Fibroblast of skin of back (primary cell): ENCODE measurements at places on chromosomes 6 and 20.

DNA sequence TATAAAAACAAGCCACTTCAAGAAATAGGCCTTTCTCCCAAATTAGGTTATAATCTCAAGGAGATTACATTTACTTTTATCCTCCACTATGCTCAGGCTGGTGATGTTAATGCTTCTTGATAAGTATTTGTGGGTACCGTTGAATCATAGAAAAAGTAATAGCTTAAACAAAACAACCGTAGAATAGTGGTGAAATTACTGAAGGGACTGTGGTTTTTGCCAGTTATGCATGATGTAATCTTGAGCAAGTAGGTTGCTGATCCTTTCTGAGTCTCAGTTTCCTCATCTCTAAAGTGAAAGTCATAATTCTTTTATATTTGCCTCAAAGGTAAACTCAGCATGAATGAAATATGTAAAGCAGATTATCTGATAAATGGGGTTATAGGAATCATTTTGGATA is 187.3 kb upstream of the JAG1 start:
- peak; percentile 89 for DNase-seq

DNA sequence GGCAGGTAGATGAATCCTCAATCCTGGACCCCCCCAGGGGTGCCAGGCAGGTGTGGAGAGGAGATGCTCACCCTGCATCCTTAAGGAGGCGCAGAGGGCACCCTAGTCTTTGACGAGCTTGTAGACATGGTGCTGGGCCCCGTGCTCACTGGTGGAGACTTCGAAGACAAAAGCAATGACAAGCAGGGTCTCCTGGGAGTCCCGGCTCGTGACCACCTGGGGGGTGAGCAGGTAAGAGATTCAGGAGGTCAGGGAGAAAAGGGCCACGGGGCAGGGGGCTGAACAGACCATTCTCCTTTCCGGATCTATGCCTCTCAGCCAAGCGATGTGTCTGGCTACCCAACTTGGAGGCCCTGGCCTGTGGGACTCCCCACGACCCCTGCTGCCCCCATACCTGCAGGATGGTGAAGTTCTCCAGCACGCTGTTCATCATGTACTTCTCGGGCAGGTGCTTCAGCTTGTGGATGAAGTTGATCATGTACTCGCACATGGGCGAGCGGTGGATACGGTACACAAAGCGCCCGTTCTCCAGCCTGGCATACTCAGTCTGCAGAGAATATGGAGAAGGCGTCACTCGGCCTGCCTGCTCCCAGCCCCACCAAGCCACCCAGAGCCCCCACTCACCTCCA is 6.9 kb downstream of the RPL10A start:
- DNase-seq, result no peak

DNA sequence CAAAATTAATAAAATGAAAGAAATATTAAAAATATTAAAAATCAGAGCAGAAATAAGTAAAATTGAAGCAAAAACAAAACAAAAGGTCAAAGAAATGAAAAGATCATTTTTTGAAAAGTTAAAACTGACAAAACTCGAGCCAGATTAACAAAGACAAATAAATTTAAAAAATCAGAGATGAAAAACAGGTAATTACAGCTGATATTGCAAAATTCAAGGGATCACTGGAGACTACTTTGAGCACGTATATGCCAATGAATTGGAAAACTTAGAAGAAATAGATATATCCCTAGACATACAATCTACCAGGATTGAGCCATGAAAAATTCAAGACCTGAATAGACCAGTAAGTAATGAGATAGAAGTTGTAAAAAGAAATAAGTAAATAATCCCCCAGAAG is 446.2 kb upstream of the EYS start:
- no peak for DNase-seq

GRCh38 chr6:123575188-123575587 is 61.6 kb downstream of the TRDN start:
- DNase-seq, result no peak

GRCh38 chr6:20213271-20213798 is 1.1 kb upstream of the MBOAT1 start:
- peak; percentile 6 for DNase-seq

DNA sequence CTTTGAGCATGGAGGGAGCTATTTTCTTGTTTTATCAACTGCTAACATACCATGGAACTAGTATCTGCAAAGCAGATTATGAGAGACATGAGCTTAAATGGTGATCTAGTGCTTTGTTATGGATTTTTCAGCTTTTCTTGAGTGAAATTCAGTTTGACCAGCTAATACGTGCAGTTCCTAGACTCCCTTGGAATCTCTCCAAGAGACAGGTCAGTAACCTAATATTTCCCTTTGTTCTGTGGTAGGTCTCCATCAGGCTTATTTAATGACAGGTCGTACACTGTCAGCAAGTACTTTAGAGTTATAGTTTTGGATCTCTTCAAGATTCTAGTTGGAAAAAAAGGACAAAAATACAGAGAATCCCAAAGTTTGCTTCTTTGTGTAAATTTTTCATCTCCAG is 43.9 kb downstream of the HDAC2 start:
- no peak for DNase-seq

GRCh38 chr6:152078804-152079203 is 271.3 kb downstream of the ESR1 start:
- no peak for DNase-seq

DNA sequence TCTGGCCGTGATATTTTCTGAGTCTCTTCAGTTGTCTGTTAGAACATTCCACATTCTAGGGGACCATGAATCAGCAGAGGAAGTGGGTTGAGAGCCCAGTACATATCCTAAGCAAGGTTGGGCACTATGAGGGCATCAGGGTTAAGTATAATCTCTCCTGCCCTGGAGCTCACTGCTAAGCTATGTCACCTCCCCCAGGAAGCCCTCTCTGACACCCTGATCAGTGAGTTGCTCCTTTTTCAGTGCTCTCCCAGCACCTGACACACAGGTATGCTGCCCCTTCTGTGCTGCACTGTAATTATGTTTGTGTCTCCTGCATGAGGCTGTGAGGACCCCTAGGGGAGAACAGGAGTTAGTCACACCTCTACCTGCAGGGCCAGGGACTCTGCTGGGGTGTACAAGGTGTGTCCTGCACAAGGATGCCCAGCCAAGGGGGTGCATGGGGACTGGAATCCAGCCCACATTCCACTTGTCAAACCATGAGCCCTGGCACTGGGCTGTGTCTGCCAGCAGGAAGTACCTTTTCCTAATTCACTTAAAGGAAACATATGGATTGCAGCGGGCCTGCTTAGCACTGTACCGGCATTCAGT is 3.9 kb downstream of the RAB44 start:
- DNase-seq, result peak; percentile 41

DNA sequence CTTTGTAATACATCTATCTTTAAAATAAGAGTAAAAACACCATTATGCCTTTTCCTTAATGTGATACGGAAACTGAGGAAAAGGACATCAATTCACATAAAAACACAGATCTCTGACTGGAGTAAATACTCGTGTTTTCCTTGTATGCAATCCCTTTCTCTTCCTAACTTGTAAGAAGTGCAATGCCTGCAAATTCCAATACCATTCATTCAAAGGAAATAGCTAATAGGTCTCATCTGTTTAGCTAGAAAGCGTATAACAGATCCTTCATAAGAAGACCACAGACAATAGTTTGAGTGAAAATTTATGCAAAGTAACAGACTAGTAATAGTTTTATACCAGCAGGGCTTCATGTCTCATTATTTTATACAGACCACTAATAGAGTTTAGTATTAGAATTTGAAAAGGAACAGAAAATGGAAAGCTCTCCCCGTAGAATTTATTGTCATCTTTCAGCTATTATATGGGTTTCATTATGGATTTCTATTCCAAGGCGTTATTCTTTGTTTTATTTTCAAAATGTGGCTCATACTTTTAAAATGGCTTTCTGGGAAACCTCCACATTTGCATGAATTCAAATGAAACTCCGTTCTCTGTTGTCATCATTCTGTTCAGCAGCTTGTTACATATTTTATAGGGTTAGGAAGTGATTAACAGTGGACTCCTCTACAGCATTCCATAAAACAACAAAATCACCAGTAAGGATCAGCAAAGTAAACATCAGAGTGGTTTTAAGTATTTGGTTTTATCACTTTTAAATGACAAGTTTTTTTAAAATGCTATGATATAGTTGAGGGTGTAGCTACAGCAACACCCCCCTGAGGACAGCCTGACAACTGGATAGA is 186.7 kb downstream of the BTBD9 start:
- DNase-seq, result peak; percentile 60

DNA sequence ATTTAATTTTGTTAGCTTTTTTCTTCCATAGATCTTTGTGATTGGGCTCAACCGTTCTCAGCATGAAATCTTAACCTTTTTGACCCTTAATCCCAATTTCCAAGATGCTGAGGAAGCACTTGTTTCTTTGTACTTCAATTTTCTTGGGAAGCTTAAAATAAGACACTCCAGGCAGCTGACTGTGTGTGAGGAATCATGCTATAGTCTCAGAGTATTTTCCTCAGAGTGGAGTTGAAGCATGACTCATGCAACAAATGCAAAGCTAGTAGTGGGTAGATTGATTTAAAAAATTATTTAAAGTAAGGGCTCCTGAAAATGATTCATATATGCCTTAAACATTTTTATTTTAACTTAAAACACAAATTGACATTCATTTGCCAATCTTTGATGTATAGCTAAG is 168.7 kb downstream of the BTBD3 start:
- peak; percentile 26 for DNase-seq

GRCh38 chr6:157518397-157519250 is 137.6 kb downstream of the ZDHHC14 start:
- peak; percentile 88 for DNase-seq

- peak; percentile 68 for DNase-seq
These were observed 86.7 kb upstream of the F13A1 start for GRCh38 chr6:6407071-6407741.
